Glutamatergic neuron (in vitro differentiated cells): ENCODE measurements at places on chromosomes 6 and 20.

DNA sequence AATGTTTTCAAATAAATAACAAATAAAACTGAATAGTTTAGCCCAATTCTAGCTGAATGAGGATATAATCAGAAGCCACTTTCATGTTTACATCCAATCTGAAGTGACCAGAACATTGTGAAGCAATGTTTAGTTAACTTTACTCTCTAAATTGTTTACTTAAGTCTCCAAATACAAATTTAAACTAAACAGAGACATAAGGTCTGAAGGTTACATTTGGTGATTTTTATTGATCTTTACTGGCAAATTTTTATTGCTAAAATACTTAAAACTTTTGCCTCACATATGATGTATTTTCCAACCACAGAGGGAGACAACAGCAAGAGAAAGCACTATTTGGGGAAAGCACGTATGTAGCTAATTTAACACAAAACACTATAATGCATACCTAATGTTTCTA, 106.8 kb upstream of the THEMIS start:
- no peak for DNase-seq

DNA sequence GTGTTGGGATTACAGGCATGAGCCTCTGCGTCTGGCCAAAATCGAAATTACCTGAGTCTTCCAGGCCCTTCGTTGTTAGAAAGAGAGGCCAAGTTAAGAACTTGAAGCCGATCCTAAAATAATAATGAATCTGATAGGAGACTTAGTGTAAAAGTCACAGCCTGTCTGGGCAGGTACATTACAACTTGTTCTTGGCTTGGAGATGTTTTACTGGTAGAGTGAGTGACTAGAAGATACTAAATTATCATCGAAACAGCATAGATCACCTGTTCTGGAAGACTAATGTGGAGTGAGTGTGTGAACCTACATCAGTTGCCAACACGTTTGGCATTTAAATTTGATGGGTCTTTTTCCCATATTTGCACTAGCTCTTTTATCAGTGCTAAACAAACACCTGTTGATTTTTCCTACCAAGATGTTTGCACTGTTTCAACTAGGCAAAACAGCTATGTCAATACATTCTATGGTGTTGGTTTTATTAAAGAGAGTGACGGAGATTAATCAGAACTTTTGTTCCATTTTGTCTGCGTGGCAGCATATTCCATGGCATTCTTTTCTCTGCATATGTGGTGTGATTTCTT, 4.6 kb upstream of the TMEM217 start:
- no peak for DNase-seq

- DNase-seq: no peak
Observed at GRCh38 chr20:23096097-23096496, 10.0 kb upstream of the CD93 start.

DNA sequence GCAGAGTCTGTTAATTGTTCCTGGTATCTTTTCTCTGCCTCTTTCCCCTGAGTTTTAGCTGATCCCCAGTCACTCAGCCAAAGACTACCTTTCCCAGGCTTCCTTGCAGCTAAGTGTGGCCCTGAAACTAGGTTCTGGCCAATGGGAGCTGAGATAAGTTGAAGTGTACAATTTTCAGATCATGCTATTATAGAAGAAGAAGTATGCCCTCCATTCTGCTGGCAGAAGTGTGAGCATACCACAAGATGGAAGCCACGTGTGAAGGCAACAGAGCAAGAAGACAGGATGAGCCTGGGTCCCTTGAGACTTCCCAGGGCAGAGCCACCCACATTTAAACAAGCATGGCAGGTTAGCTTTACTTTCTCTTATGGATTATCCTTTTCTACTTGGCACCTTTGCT, 273.2 kb downstream of the HIVEP2 start:
- no peak for DNase-seq

DNA sequence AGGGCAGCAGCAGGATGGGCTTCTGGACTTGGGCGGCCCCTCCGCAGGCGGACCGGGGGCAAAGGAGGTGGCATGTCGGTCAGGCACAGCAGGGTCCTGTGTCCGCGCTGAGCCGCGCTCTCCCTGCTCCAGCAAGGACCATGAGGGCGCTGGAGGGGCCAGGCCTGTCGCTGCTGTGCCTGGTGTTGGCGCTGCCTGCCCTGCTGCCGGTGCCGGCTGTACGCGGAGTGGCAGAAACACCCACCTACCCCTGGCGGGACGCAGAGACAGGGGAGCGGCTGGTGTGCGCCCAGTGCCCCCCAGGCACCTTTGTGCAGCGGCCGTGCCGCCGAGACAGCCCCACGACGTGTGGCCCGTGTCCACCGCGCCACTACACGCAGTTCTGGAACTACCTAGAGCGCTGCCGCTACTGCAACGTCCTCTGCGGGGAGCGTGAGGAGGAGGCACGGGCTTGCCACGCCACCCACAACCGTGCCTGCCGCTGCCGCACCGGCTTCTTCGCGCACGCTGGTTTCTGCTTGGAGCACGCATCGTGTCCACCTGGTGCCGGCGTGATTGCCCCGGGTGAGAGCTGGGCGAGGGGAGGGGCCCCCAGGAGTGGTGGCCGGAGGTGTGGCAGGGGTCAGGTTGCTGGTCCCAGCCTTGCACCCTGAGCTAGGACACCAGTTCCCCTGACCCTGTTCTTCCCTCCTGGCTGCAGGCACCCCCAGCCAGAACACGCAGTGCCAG, at the start of gene TNFRSF6B:
Gene TNFRSF6B (plus strand): TSS at position 25 of the 729 bp plus-strand sequence. CDS start 116 bp downstream, at position 141.
- DNase-seq: no peak

GRCh38 chr6:32970413-32971241, 2.2 kb downstream of the BRD2 start:
- peak; percentile 87 for DNase-seq

DNA sequence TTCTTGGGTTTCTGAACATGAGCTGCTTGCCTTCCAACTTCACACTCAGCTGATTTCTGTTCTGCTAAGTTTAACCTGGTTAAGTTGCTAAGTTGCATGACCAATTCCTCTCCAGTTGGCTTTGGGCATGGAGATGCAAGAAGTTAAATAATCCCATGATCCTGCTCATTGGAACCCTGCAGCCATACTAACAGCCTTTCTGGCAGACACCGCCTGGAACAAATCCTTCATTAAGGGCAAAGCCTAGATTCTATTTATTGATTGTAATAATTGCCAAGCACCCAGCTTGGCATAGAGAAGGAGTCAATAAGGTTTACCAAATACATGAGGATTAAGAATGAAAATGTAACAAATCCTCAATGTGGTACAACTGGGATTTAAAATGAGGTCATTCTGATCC, 742.4 kb upstream of the CHD6 start:
- DNase-seq: no peak

- no peak for DNase-seq
Observed at GRCh38 chr6:42010185-42010891, 40.0 kb upstream of the TAF8 start.

GRCh38 chr20:63416631-63417030, 55.5 kb upstream of the CHRNA4 start:
- peak; percentile 77 for DNase-seq

GRCh38 chr6:127923135-127923534, 22.3 kb upstream of the THEMIS start:
- DNase-seq: no peak

DNA sequence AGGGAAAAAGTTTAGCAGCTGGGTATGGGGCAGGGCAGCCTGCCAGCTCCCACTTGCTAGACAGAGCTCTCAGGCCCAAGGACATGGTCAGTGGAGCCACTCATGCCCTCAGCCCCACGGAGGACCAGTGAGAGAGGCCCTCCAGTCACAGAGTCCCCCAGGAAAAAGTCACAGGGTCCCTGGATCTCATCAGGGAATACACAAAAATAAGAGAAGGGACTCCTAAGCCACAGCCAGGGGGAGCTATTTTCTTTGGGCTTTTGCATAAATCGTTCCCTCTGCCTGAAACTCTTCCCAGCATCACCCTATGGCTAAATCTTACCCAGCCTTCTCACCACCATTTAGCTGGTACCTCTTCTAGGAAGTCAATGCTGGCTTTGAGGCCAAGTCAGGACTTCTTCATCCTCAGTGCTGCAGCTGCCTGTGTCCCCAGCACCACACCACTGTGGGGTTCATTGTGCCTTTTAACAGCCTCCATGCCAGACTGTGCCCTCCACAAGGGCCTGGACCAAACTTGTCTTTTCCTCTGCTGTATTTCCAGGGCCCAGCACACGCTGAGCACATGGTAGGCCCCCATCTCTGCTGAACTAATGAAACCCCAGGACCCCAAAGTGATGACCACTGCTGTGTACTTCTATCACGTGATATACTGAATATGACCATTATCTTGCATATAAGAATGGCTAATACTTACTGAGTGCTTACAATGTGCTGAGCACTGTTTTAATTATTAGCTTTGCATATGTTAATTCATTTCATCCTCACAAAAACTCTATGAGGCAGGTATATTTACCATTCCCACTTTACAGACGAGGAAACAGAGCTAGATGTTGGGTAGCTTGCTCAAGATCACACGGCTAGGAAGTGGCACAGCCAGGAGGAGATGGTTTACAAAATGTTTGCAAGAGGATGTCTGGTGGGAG, 2.0 kb downstream of the ZNF335 start:
- no peak for DNase-seq

DNA sequence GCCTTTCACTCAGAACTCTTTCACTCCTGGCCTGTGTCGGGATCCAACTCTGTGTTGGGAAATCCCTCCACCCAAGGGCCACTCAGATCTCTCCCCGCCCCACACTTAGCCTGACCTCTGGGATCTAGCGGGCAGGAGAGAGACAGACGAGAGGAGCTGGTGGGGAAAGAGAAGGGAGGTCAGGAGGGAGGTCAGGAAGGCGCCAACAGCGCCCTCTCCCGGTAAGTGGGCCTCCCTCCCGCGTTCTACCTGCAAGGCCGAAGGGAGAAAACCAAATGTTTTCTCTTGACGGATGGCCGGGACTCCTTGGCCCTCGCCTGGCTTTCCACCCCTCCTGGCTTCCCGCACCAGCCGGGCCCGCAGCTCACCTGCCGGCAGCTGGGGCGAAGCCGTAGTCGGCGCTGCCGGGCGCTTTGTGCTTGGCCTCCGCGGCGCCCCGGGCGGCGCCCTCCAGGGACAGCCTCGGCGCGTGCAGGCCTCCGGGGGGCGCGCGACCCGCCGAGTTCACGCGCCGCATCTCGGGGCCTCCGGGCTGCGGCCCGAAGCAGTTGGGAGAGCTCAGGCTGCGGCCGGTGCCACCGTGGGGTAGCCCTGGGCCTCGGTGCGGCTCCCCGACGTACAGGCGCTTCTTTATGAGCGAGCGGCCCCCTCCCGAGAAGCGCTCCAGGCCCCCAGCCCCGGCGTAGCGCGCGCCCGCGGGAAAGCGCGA, 38.2 kb downstream of the C6orf132 start:
- peak; percentile 84 for DNase-seq

- no peak for DNase-seq
Observed at GRCh38 chr20:34180460-34181120, 60.6 kb upstream of the ASIP start.

GRCh38 chr20:23086056-23086566, at the start of gene CD93:
CD93 (minus strand) TSS chr20:23086324; CDS start chr20:23086192, 132 bp downstream.
- DNase-seq: no peak

DNA sequence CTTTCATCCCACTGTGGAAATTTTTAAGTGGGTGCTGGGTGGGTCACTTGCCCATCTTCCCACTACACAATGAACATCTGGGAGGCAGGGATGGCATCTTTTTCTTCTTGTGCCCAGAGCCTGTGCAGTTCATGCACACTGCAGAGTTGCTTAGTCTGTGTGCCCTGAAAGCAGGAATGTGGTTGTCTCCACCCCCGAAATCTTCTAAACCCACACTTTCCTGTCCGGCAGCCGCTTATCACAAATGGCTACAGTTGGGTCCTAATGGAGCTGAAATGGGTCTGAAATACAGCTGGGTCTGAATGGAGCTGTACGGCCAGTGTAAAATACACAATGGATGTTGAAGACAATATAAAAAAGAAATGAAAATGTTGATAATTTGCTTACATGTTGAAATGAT, 112.1 kb upstream of the PMEPA1 start:
- DNase-seq: no peak

DNA sequence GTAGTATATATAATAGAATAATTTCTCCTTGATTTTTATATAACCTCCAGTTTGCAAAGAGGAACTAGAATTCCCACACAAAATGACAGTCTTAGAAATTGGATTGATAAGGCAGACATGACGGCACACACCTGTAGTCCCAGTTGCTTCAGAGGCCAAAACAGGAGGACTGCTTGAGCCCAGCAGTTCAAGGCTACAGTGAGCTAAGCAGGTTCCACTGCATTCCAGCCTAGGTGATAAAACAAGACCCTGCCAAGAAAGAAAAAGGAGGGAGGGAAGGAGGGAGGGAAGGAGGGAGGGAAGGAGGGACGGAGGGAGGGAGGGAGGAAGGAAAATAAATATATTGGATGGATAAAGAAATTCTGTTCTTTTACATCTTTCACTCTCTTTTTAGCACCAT, 77.6 kb upstream of the SASH1 start:
- no peak for DNase-seq

GRCh38 chr6:32868257-32868788, 14.3 kb downstream of the PSMB9 start:
- peak; percentile 80 for DNase-seq

GRCh38 chr20:17538517-17539170, 7.5 kb upstream of the BFSP1 start:
- no peak for DNase-seq

- no peak for DNase-seq
Observed at GRCh38 chr6:113627480-113627879, 229.7 kb upstream of the MARCKS start.

DNA sequence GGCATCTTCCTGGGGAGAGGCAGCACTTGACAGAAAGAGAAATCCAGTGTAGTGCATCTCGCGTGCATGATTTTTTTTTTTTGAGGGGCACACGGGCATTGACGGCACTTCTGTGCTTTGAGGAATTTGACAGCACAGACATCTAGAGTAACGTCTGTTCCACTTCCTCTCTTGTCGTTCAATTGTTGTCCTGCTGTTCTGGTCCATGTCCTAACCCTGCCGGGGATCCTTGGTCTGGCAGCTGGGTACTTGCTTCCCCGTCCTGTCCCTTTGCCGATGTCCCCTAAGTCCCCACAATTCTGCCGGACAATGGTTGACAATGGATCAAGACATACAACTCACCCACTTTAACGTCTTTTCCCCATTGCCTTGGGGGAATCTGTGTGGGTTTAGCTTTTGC, 46.0 kb upstream of the NAA20 start:
- no peak for DNase-seq

DNA sequence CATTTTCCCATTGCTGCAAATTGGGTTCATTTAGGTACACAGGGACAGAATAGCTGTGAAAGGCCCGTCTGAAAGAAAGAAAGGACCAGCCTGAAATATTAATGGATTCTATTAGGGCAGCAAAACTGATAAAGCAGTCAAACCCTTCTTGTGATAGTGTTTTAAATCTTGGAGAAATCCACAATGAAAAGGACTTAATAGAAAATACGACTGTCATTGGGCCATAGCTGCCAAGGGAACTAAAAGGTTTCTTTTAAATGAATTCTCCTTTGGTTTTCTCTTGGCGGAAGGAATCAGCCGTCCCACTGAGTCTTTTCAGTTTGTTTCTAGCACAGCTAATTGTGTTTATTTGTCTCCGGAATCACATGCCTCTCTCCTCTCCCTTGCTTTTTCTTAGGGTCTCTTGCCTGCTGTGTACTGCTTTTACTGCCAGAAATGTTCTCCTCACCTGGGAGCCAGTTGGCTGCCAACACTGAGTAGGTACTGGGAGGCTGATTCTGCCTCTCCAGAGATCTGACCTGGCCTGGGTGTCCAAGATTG, 11.3 kb downstream of the PAQR8 start:
- no peak for DNase-seq

- DNase-seq: no peak
Observed at GRCh38 chr6:118725944-118726343, 74.6 kb upstream of the CEP85L start.

- DNase-seq: no peak
Observed at GRCh38 chr6:25973923-25974555, 11.4 kb downstream of the TRIM38 start.
